ENCODE measurements at places on chromosomes 3 and 15. TPM values are rescaled to one million over a fixed set of nuclear protein-coding genes. Genes with fewer than 3 reads are reported as not detected.
A peak's percentile ranks its signal among the peaks of the same experiment; 100 is the strongest.

The LRRK1 gene
- 8.5 TPM for total RNA-seq

The RTP1 gene
- not detected for total RNA-seq

The GPR149 gene
- total RNA-seq, result not detected

The AEN gene
- total RNA-seq, result 19.9 TPM

The GABRA5 gene
- total RNA-seq, result not detected

The HIGD2B gene
- not detected for total RNA-seq

The KBTBD13 gene
- 0.18 TPM for total RNA-seq

The TFRC gene
- total RNA-seq, result 27.2 TPM

The FOXB1 gene
- total RNA-seq, result not detected

DNA sequence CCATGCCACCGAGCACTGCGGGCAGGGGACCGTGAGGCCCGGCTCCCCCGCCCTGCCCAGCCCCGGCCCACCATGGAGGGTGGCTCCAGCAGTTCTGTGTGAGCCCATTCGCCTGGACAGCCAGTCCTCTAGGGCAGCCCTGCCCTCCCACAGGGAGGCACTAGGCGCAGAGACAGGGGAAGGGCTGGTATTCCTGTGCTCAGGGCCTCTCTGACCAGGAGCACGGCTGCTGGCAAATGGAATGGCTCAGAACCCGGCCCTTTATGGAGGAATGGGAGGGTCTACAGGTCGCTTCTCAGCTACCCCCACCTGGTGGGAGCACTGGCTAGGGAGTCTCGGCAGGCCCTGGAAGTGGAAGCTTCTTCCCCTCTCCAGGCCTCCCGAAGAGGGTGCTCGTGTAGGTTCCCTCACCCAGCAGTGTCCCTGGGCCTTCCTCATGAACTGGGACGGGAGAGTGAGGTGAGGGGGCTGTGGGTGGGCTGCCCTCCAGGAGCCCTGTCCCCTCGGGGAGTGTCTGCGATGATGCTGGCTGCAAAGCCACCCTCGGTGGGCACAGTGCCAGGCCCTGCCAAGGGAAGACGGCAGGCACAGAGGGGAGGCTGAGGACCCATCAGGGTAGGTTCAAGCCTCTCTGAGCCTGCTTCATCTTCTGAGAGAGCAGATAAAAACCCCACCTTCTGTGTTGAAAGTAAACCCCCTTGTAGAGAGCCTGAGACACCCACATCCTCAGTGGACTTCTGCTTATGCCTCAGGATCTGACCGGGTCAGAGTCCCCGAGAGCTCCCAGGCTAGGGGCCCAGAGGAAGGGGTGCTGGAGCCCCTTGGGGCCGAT lies 1.5 kb downstream of the MELTF start:
- H3K27me3 ChIP-seq, result no peaks in the 10 kb centered on the region
- H3K4me3 ChIP-seq, result peak overlapping the region; percentile 66
- no peak for DNase-seq
- H3K36me3 ChIP-seq, result no peaks in the 10 kb centered on the region

DNA sequence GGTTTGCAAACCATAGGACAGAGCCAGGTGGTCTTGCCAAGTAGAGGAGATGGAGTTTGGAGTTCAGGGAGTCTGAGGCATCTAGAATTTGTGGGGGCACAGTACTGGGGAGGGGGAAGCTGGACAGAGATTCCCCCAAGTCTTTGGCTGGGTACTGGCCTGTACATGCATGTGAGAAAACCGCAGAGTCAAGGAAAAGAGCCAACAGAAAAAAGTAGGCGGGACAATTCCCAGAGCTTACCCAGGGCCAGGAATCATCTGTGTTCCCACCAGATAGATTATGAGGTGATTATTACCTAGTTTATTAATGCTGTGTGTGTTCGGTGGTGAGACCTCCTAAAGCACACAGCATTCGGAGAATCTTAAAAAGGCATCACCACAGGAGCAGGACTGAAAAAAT lies 11.3 kb downstream of the LYSMD4 start:
- H3K36me3 ChIP-seq, result no peaks in the 10 kb centered on the region
- H3K27me3 ChIP-seq, result no peaks in the 10 kb centered on the region
- no peak overlapping the region for H3K27ac ChIP-seq
- H3K4me3 ChIP-seq, result no peak overlapping the region
- peaks cover 12% of the 10 kb centered on the region for H3K4me1 ChIP-seq
- no peak for DNase-seq

GRCh38 chr3:134804508-134805480 lies 9.7 kb downstream of the EPHB1 start:
- no peak overlapping the region for H3K27ac ChIP-seq
- no peak overlapping the region for H3K4me3 ChIP-seq

DNA sequence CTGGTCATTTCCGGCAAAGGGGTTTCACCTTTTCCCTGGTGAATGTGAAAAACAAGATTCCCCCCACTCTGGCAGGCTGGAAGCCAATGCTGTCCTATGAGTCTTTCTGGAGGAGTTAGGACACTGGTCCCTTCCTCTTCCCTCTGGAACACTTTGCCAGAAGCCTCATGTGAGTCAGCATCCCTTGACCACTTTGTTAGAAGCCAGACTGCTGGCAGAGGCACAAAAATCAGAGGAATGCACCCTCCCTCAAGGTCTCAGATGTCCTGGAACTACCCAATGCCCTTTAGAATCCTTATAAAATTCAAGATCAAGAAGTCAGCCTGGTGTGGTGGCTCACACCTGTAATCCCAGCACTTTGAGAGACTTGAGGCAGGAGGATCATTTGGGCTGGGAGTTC lies 26.6 kb downstream of the ITGB5 start:
- H3K4me1 ChIP-seq, result peaks cover 47% of the 10 kb centered on the region
- DNase-seq, result peak; percentile 46
- no peaks in the 10 kb centered on the region for H3K27me3 ChIP-seq
- H3K36me3 ChIP-seq, result no peaks in the 10 kb centered on the region
- H3K27ac ChIP-seq, result no peak overlapping the region
- H3K4me3 ChIP-seq, result no peak overlapping the region

DNA sequence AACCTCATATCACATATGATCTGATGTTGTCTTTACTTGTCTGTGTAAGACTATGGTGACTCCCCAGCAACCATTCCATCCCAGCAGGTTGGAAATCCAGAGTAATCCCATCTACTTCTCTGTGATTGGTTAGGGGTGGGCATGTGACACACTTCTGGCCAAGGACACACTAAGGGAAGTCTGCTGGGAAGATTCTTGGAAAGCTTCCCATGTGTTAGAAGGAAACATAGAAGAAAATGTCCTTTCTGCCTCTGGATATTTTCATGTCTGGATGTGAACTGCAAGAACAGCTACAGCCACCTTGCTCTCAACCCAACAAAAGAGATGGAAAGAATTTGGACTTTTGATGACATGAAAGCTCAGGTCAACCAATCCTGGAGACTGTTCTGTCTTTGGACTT lies 2.6 kb upstream of the UBE2Q2 start:
- no peak overlapping the region for H3K27ac ChIP-seq
- H3K27me3 ChIP-seq, result no peaks in the 10 kb centered on the region
- no peak overlapping the region for H3K4me3 ChIP-seq
- no peaks in the 10 kb centered on the region for H3K36me3 ChIP-seq
- H3K4me1 ChIP-seq, result peaks cover 33% of the 10 kb centered on the region
- peak; percentile 83 for DNase-seq

DNA sequence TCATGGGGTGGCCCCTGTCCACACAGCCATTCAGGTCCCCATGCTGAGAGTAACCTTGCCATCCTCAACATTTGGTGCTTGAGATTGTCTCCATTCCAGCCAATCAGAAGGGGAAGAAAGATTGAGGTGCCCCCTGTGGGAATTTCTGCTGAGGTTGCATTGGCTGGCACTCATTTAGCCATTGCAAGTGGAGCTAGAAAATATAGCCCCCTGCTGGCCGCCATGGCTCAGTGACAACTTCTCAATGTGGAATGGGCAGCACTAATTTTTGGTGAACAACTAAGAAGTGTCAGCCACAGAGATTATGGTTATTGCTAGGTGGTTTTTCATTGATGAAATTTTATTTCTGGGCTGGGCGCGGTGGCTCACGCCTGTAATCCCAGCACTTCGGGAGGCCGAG lies 22.0 kb downstream of the COL6A6 start:
- no peak overlapping the region for H3K4me3 ChIP-seq
- no peaks in the 10 kb centered on the region for H3K36me3 ChIP-seq
- H3K4me1 ChIP-seq, result no peaks in the 10 kb centered on the region
- DNase-seq, result peak; percentile 68
- H3K27ac ChIP-seq, result no peak overlapping the region

DNA sequence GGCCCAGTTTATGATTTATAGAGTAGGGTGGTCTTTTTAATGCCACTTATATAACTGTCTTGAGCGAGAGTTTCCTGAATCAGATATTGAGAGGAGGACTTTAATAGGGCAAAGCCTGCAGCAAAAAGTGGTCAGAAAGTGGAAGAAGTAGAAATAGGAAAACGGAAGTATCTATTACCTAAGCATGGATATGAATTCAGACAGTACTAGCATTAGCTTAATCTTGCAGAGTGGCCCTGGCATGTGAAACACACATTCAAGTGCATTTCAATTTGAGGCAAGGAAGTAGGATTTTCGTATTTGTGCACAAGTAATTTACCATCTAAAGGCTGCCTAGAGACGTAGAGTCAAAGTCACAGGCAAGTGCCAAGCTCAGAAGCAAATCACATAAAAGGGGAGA lies 622.3 kb downstream of the DIPK2A start:
- no peak overlapping the region for H3K4me3 ChIP-seq
- no peaks in the 10 kb centered on the region for H3K4me1 ChIP-seq
- H3K27ac ChIP-seq, result no peak overlapping the region
- no peaks in the 10 kb centered on the region for H3K27me3 ChIP-seq
- no peaks in the 10 kb centered on the region for H3K36me3 ChIP-seq

DNA sequence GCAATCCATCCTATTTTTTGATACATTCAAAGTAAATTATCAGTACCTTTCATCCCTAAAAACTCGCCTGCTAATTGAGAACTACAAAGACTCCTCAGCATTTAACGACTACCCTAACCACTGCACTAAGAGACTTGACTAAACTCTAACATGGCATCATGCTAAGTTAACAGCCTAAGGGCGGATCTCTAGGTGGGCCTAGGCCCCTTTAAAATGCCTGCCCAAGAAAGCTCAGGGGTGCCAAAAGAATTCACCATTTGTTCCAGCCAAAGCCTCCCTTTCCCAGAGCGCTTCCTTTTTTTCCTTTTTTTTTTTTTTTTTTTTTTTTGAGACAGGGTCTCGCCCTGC lies 568 bp upstream of the NEK4 start:
- H3K4me1 ChIP-seq, result peaks cover 18% of the 10 kb centered on the region
- H3K4me3 ChIP-seq, result peak overlapping the region; percentile 81
- DNase-seq, result no peak
- peaks cover 20% of the 10 kb centered on the region for H3K36me3 ChIP-seq

- no peaks in the 10 kb centered on the region for H3K27me3 ChIP-seq
- no peaks in the 10 kb centered on the region for H3K4me1 ChIP-seq
- no peak overlapping the region for H3K4me3 ChIP-seq
Measured at GRCh38 chr3:183818041-183818620, 7.2 kb downstream of the MAP6D1 start.

GRCh38 chr15:97525809-97526208 lies 434.7 kb upstream of the ARRDC4 start:
- DNase-seq, result no peak
- H3K36me3 ChIP-seq, result no peaks in the 10 kb centered on the region
- no peaks in the 10 kb centered on the region for H3K4me1 ChIP-seq
- no peak overlapping the region for H3K4me3 ChIP-seq
- no peaks in the 10 kb centered on the region for H3K27me3 ChIP-seq
- no peak overlapping the region for H3K27ac ChIP-seq

DNA sequence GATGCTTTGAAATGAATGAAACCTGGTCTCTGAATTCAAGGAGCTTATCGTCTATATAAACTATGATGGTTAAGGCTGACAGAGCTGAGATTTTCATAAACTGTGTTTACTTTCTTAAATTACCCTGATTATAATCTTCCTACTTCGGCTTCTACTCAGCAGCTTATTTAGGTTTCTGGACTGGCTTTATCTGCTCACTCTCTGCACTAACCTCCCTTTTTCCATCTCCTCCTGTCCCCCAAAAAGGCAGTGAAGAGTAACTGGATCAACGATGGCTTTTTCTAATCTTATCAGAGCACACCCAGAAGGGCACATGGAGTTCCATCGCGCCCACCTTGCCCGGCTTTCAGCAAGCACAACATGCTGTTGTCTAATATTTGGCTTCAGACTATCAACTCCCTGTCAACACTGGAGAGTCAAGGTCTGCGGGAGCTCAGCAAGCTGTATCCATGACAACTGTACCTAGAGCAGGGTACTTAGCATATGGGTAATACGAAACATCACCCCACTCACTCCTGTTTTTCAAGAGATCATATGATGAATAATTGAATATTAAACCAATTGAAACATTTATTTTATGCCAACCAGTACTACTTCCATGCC lies 417.3 kb downstream of the GABRB3 start:
- no peaks in the 10 kb centered on the region for H3K27me3 ChIP-seq
- no peak overlapping the region for H3K27ac ChIP-seq
- H3K4me3 ChIP-seq, result no peak overlapping the region
- DNase-seq, result peak; percentile 16
- no peaks in the 10 kb centered on the region for H3K4me1 ChIP-seq
- H3K36me3 ChIP-seq, result no peaks in the 10 kb centered on the region

DNA sequence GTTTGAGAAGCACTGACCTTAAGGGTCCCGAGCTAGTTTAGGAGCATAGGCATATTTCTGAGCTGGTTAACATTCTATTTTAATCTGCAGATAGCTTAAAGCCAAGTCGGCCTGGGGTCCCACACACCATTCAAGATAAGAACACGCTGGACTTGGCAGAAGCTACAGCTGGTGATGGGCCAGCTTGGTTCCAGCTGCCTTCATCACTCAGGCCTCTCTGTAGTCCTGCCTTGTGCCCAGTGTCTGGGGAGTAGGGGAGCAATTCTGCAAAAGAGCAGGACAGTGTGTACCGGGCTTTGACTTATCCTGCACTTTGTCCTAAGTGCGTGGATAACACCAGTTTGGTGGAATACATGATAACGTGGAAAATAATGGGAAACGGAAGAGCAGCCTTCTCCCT lies 164.5 kb downstream of the MEGF11 start:
- no peak for DNase-seq
- H3K27ac ChIP-seq, result no peak overlapping the region
- H3K36me3 ChIP-seq, result no peaks in the 10 kb centered on the region
- no peak overlapping the region for H3K4me3 ChIP-seq

DNA sequence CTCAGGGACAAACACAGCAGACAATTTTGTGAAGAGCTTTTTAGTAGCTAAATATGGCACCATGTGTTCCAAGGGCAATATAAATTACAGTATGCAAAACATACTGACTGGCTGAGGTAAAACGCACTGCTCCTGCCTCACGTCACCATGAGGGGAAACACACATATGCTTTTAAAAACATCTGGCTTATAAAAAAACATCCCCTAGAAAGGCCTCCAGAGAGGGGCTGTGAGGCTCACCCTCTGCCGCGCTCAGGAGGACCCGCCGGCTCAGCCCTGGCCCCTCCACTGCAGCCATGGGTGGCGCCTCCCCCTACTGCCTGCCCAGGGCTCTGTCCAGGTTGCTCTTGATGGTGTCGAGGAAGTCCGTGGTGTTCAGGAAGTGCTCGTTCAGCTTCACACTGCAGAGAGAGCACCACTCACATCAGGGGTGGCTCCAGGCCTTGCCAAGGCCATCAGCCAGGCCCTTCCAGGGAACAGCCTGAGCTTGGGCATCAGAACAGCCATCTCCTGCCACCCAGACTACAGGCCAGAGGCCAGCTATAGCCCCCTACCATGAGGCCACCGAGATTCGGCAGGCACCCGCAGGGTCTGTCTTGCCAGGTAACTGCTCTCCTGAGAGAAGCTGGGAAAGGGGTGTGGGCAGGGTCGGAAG lies 18.2 kb downstream of the IDH2 start:
- DNase-seq, result no peak
- no peaks in the 10 kb centered on the region for H3K27me3 ChIP-seq
- no peak overlapping the region for H3K4me3 ChIP-seq
- peaks cover 68% of the 10 kb centered on the region for H3K36me3 ChIP-seq

- H3K36me3 ChIP-seq, result peaks cover 4% of the 10 kb centered on the region
- no peaks in the 10 kb centered on the region for H3K27me3 ChIP-seq
- DNase-seq, result no peak
Measured at GRCh38 chr15:92166029-92166428, 227.7 kb upstream of the ST8SIA2 start.

All from stomach (tissue), 19 donors.